Astrocyte (in vitro differentiated cells and primary cell): ENCODE measurements at places on chromosomes 2 and 18. TPM values are rescaled to one million over a fixed set of nuclear protein-coding genes. Genes with fewer than 3 reads are reported as not detected.

NDC80 gene
- total RNA-seq: 1.9 and 3.5 TPM in 2 replicates

DCDC2C gene
- not detected in 2 replicates for total RNA-seq

FAP gene
- total RNA-seq: 0.96 and 1.3 TPM in 2 replicates

AQP12B gene
- total RNA-seq: not detected in 2 replicates

SPHKAP gene
- not detected in 2 replicates for total RNA-seq

VWC2L gene
- not detected in 2 replicates for total RNA-seq

TLX2 gene
- total RNA-seq: not detected in 2 replicates

CELF4 gene
- total RNA-seq: 0.16 TPM in 1 of 2 replicates, not detected in the other

UGT1A5 gene
- total RNA-seq: not detected in 2 replicates

TNFRSF11A gene
- 0.75 and 1.5 TPM in 2 replicates for total RNA-seq

HAAO gene
- 1.1 and 1.3 TPM in 2 replicates for total RNA-seq

RGPD3 gene
- total RNA-seq: 0.10 and 0.16 TPM in 2 replicates

DSEL gene
- total RNA-seq: 15.9 and 16.5 TPM in 2 replicates

HOXD12 gene
- not detected in 2 replicates for total RNA-seq

GFPT1 gene
- total RNA-seq: 126 and 137 TPM in 2 replicates

CCDC121 gene
- total RNA-seq: 1.2 and 1.6 TPM in 2 replicates

ABCG8 gene
- total RNA-seq: not detected in 2 replicates

RFX8 gene
- total RNA-seq: not detected in 2 replicates

CXCR1 gene
- not detected in 2 replicates for total RNA-seq

STPG4 gene
- 0.55 and 0.64 TPM in 2 replicates for total RNA-seq

SPEG gene
- total RNA-seq: 71.2 and 76.1 TPM in 2 replicates

EVA1A gene
- 19.0 and 28.6 TPM in 2 replicates for total RNA-seq

MC4R gene
- not detected in 2 replicates for total RNA-seq

CCDC85A gene
- 6.1 and 8.9 TPM in 2 replicates for total RNA-seq

SERPINB13 gene
- not detected in 2 replicates for total RNA-seq

SKOR2 gene
- total RNA-seq: not detected in 2 replicates

EN1 gene
- total RNA-seq: 0.09 TPM in 1 of 2 replicates, not detected in the other

OTOS gene
- not detected in 2 replicates for total RNA-seq

IL37 gene
- total RNA-seq: not detected in 2 replicates

SCYGR4 gene
- not detected in 2 replicates for total RNA-seq

ZNF396 gene
- total RNA-seq: 1.3 and 1.4 TPM in 2 replicates

RBKS gene
- 1.6 and 2.6 TPM in 2 replicates for total RNA-seq

ZAP70 gene
- 0.14 and 0.73 TPM in 2 replicates for total RNA-seq

PAIP2B gene
- 1.7 TPM in 2 replicates for total RNA-seq

SLC14A1 gene
- not detected in 2 replicates for total RNA-seq

INHBB gene
- 7.1 and 19.8 TPM in 2 replicates for total RNA-seq

GPBAR1 gene
- total RNA-seq: 0.55 and 0.70 TPM in 2 replicates

FZD7 gene
- total RNA-seq: 61.5 and 65.9 TPM in 2 replicates

NHEJ1 gene
- 10.8 and 11.4 TPM in 2 replicates for total RNA-seq

DES gene
- 5.2 and 5.4 TPM in 2 replicates for total RNA-seq

SERPINB3 gene
- not detected in 2 replicates for total RNA-seq

MYL1 gene
- total RNA-seq: 8.7 and 11.1 TPM in 2 replicates

DHRS9 gene
- not detected in 2 replicates for total RNA-seq

CCDC148 gene
- total RNA-seq: 1.4 and 2.4 TPM in 2 replicates
